ENCODE measurements at places on chromosomes 7 and 10.

- no peak for DNase-seq
Measured at GRCh38 chr7:101913851-101914250, 96.4 kb downstream of the CUX1 start.

DNA sequence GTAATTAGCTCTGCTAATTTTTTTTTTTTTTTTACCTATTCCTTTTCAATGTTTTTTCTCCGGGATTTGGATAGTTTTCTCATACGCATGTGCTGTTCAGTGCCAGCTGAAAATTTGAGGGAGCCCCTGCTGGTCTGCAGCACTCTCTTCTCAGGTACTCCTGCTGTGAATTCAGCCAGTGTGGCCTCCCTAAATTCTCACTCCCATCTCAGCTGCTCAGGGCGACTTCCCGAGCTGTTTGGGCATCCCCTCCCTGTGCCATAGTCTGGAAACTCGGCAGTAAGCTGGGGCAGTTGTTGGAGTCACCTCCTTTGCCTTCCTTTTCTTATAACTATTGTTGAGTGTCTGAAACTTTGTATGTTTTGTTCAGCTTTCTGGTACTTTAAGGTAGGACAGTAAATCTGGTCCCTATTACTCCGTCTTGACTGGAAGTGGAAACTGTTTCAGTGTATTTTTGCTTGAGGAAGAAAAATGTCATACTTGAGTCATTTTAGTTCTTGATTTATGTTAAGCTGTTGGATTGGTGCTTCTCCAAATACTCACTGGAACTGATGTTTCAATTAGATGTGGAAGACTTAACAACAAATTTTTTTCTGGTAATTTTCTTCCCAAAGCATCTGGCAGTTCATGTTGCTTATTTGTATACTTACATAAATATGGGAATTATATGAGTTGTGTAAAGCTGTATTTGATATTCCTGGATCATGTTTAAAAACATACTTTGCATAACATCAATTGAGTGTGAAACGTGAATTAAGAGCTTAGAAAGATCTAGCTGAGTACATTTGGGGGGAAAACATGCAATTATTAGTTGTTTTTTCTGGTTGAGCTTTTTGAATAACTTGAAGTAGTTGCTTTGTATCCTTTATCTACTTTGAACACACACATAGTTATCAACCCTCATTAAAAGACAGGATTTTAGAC lies 33.7 kb downstream of the MINPP1 start:
- no peak for DNase-seq

DNA sequence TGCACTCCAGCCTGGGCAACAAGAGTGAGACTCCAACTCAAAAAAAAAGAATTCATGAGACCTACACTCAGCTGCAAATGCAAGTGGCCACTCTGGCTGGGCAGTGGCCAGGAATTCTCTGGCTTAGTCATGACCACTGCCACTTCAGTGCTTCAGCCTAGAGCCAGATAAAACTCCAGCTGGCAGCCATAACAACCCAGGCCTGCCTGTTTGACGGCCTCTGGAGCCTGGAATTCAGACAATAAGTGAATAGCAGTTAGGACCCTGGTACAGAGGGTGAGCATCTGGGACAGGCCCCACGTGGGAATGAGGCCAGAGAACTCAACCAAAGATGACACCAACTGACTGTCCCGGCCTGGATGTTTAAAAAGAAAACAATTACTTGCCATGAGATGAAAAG lies 18.9 kb downstream of the RCC1L start:
- peak; percentile 91 for DNase-seq

- no peak for DNase-seq
Measured at GRCh38 chr10:104406715-104407650, 53.4 kb downstream of the CFAP58 start.

DNA sequence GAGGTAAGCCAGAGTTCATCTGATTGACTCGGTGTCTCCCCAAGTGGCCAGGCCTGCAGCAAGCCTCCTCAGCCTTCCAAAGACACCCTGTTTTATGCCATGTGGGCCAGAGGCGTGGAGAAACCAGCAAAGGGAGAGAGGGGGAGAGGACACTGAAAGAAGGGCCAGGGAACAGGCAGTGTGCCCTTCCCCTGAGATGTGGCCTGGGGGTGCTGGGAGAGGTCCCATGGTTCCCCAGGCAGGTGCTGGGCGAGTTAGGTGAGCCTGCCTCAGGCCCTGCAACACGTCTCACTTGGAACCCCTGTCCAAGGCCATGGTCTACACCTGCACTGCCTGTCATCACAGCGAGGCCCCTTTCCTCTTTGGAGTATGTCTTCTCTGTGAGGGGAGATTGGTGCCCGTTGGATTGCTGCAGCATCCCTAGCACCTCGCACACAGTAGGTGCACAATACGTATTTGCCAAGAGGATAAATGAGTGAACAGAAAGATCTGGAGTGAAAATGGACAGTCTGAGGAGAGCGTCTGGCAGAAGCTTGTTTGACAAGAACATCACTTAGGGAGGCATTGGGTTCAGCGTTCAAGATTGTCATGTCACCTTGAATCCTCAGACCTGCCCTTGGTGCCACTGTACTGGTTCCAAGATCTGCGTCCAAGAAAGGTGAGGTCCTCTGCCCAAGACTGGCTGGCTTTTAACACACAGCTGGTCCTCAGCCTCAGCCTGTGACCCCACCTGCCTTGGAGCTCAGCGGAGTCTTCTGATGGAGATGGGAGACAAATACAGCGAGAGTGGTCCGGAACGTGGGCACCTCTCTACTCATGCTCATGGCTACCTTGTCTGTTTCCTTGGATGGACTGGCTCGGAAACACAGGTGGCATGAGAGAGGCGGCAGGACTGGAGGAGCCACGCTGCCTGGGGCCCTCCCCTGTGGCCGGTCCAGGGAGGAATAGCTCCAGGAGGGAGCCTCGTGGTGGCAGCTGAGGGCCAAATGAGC lies 39.8 kb upstream of the NUB1 start:
- no peak for DNase-seq

DNA sequence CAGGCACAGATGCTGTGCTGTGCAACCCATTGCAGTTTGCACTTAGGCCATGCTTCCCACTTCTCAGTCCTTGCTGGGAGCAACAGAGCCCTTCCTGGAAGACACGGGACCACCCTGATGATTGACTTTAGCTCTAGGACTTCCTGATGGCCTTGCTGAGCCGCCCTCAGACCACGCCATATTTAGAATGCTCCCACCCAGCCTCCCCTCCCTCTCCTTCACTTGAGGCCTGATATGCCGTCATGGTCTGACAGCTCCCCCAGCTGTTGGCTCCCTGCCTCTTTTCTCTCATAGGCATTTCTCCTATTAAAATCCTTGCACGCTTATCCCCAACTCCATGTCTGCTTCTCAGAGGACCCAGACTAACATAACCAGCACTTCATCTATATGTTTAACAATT lies 29.4 kb upstream of the GATAD1 start:
- DNase-seq: no peak

- no peak for DNase-seq
Measured at GRCh38 chr7:35248576-35249536, 5.0 kb downstream of the TBX20 start.

GRCh38 chr10:124961248-124961570 lies 19.3 kb downstream of the ZRANB1 start:
- no peak for DNase-seq

GRCh38 chr10:19097151-19097550 lies 48.5 kb downstream of the MALRD1 start:
- DNase-seq: no peak

GRCh38 chr7:135486261-135486920 lies 23.5 kb downstream of the CNOT4 start:
- DNase-seq: no peak

DNA sequence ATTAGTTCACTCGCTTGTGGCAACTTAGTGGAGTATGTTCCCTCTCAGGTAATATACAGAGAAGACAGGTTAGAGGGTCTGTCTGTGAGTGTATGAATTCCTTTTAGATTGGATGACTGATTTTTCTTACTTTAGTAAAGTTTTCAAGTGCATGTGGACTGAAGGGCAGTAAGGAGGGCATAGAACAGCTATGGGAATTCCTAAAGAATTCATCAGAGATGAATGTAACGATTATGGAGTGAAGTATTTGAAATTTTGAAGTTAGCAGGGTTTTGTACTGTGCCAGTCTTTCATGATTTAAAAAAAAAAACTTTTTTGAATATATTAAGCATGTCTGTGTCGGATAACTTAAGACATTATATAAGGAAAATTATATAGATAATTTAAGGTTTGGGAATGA lies 15.5 kb downstream of the MAPK8 start:
- no peak for DNase-seq

DNA sequence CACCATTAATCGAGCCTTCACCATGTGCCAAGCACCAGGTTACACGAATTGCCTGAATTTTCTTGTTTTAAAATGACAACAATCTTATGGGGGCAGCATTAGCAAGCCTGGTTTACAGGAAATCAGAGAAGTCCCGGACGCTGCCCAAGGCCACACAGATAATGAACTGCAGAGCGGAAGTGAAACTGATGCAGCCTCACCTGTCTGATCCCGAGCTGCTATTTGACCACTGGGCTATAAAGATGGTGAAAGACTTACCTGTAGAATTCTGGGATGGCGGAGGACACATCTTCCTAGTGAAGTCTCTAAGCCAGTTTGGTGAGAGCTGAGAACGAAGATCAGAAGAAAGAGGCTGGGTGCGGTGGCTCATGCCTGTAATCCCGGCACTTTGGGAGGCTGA lies 21.7 kb upstream of the GALNTL5 start:
- DNase-seq: no peak

DNA sequence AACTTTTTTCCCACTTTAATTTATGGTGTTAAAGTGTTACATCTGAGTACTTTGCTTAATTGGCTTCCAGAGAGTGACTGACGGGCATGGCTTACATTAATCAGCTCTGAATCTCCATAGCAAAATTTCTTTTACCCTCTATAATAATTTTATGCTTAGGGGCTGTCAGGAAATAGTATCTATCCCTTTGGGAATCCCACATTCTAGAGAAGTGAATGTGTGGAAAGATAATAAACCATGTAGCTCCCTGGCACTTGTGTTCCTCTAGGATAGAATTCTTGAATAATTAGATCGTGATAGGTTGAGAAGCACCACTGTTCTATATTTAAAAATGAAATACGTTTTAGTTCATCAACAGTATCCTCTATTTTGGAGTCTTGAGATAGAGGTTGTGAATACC lies 89.6 kb downstream of the DNAJB9 start:
- no peak for DNase-seq

GRCh38 chr7:130641497-130641896 lies 27.1 kb downstream of the COPG2 start:
- no peak for DNase-seq

- peak; percentile 95 for DNase-seq
Measured at GRCh38 chr7:92178928-92179924, at the start of gene LRRD1. LRRD1 (minus strand) TSS chr7:92179142; CDS start chr7:92165202, 13,940 bp downstream.

DNA sequence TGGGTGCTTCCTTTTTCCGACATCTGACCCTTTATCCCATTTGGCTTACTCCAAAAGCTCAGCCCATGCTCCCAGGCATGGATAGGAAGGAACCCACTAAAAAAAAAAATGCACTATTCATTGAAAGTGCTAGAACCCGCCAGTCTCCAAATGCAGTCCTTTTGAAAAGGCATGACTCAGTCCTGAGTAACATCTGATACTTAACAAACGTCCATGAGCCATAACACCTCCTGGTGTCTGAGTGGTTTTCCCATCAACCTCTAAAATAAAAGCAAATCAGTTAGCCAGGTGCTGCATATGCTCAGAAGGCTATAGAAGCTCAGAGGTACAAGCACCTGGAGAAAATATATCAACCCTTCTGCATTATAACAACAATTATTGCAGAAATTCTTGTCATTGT lies 45.0 kb upstream of the CACUL1 start:
- DNase-seq: no peak

- no peak for DNase-seq
Measured at GRCh38 chr10:51244309-51244708, 170.0 kb downstream of the PRKG1 start.

DNA sequence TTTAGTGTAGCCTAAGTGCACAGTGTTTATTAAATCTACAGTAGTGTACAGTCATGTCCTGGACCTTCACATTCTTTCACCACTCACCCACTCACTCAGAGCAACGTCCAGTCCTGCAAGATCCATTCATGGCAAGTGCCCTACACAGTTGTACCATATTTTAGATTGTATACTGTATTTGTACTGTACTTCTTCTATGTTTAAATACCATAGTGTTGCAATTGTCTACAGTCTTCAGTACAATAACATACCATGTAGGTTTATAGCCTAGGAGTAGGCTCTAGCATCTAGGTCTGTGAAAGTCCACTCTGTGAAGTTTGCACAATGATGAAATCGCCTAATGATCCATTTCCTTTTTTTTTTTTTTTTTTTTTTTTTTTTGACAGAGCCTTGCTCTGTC lies 12.0 kb downstream of the EEPD1 start:
- no peak for DNase-seq

DNA sequence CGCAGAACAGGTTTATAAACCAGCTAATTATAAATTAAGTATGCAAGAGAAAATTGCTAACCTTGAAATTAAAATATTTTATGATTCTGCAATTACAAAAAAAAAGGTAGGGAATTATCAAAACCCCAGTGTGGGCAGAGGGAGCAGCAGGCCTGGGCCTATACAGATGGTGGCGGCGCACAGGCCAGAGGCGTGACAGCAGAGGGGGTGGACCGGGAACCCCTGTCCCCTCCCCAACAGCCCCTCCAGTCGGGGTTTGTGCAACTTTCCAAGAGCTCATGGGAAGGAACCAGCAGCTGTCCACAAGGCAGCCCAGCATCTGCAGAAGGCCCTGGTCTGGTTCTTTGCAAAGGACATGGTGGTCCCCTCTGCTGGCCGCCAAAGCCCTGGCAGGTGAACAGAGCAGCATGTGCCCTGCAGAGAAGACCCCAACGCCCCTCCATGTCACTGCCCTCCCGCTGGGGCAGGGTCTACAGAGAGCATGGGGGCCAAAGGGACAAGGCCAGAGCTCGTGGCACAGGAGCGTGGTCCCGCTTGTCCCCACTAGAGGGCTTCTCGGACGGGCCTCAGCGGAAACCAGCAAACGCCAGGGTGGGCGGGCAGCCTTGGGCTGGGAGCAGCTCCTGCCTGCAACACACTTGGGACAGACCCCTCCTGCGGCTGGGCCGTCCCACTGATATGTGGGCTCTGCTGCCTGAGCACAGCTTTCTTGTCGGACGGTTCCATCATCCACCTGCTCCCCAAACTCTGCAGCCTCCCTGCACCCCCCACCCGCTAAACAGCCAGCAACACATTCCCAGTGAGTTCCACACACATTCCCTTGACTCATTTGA lies 75.1 kb downstream of the EBF3 start:
- peak; percentile 87 for DNase-seq

- DNase-seq: no peak
Measured at GRCh38 chr10:107264742-107265141, 100.2 kb upstream of the SORCS1 start.

- no peak for DNase-seq
Measured at GRCh38 chr7:3399858-3400257, 98.8 kb downstream of the SDK1 start.

- DNase-seq: no peak
Measured at GRCh38 chr7:29090151-29090805, 56.1 kb downstream of the CPVL start.

- DNase-seq: no peak
Measured at GRCh38 chr10:113732160-113732881, 19.2 kb upstream of the PLEKHS1 start.

DNA sequence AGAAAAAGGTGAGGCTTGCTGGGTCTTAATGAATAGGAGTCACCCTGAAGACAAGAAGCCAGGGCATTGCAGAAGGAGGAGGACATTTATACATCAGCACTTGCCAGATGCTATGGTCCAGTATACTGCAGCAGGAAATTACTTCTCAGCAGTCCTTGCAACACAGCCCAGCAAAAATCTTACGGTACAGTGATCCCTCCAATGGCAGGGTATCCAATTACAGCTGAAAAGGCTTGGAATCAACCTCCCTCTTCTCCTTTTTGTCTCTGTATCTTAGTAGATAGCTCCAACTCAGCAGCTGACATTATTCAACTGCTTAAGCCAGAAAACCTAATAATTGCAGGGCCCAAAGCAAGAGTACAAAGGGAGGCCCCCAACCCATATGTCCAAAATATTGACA lies 128.3 kb upstream of the COBL start:
- DNase-seq: no peak

Data from aorta (tissue), 5 donors.